T-helper 17 cell (primary cell): ENCODE measurements at places on chromosomes 1 and 21. TPM values are rescaled to one million over a fixed set of nuclear protein-coding genes. Genes with fewer than 3 reads are reported as not detected.
A peak's percentile ranks its signal among the peaks of the same experiment; 100 is the strongest.

DNA sequence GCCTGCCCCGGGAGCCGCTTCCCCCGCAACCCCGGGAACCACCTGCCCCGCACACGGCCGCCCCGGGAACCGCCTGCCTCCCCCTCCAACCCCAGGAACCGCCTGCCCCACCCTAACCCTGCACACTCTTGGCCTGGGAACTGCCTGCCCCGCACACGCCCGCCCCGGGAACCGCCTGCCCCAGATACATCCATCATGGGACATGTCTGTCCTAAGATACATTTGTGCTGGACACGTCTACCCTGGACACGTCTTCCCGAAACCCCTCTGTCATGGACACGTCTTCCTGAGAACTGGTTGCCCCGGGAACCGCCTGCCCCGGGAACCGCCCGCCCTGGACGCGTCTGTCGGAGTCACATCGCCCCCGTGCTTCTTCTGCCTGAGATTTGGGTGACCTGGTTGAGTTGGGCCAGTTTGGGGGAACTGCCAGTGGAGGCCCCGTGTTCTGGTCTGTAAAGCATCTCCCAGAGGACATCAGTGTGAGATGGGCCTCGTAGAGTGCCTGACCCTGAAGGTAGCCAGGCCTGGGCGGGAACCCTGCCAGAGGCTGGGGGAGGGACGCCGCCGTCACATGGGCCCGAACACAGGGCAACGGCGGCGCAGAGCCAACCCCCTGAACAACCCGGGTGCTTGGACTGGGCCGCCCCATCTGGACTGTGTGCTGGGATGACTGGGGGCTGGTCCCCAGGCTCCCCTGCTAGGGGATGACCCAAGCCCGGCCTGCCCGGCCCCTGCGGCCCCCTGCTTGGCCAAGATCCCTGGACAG is 3.6 kb downstream of the PERM1 start:
- H3K4me3 ChIP-seq, result peak overlapping the region; percentile 56
- no peak for DNase-seq
- peaks cover 17% of the 10 kb centered on the region for H3K27me3 ChIP-seq
- no peaks in the 10 kb centered on the region for H3K36me3 ChIP-seq

GRCh38 chr1:231838521-231838920 is 211.9 kb downstream of the DISC1 start:
- DNase-seq, result no peak
- no peak overlapping the region for H3K27ac ChIP-seq
- no peaks in the 10 kb centered on the region for H3K27me3 ChIP-seq
- no peak overlapping the region for H3K4me3 ChIP-seq
- H3K36me3 ChIP-seq, result peaks cover 7% of the 10 kb centered on the region

DNA sequence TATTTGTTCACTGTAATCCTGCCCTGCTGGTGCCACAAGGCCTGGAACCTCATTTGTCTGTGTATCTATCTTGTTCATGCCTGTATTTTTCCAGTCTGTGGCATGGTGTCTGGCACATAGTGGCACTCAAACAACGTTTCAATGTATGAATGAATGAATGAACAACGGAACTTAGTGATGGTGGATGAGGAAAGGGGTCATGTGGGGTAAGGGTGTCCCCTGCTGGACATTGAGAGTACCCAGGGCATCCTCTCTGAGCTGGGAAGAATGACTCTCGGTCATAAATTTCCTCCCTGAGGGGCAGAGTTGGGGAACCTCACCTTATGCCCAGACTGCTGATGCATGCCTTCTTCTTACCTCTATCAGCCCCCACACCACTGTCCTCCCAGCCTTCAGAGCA is 18.9 kb upstream of the ZNF683 start:
- DNase-seq, result no peak
- no peaks in the 10 kb centered on the region for H3K27me3 ChIP-seq

DNA sequence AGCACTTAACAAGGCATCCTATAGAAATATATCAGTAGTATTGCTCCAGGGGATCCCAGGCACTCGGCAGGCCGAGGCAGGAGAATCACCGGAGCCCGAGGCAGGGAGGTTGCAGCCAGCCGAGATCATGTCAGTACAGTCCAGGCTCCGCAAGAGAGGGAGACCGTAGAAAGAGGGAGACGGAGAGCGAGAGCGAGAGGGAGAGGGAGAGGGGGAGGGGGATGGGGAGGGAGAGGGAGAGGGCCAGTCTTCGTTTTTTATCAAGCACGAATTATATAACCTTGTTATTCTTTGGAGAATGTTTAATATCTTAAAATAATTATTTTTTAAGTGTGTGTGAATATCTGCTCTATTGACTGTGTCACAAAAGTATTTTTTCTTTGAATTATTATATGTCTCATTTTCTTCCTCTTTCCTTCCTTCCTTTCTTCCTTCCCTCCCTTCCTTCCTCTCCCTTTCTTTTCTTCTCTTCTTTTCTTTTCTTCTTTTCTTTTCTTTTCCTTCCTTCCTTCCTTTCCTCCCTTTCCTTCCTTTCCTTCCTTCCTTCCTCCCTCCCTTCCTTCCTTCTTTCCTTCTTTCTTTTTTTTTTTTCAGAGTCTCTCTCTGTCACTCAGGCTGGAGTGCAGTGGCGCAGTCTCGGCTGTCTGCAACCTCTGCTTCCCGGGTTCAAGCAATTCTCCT is 233.7 kb downstream of the SRGAP2C start:
- no peaks in the 10 kb centered on the region for H3K36me3 ChIP-seq
- peak overlapping the region; percentile 56 for H3K27ac ChIP-seq
- no peak for DNase-seq
- peaks cover 7% of the 10 kb centered on the region for H3K4me1 ChIP-seq
- H3K27me3 ChIP-seq, result no peaks in the 10 kb centered on the region

DNA sequence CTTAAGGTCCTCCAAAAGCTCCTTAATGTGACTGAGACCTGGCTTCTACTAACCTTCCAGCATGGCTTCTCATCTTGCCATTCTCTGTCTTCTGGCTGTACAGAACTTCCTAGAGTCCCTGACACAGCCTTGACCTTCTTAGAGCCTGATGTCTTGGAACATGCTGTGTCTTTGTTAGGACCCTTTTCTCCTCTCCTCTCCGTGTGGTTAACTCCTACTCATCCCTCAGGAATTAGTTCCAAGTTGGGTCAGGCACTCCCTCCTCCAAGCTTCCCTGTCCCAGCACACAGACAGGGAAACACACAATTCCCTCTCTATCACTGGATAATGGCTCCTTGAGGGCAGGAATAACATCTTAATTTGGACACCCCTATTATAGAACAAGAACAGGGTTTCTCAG is 275.4 kb upstream of the USP24 start:
- DNase-seq, result no peak
- no peak overlapping the region for H3K27ac ChIP-seq
- no peak overlapping the region for H3K4me3 ChIP-seq

- H3K36me3 ChIP-seq, result no peaks in the 10 kb centered on the region
- H3K4me3 ChIP-seq, result peak within 1 kb of the TSS; percentile 73
- peak within 1 kb of the TSS; percentile 83 for H3K27ac ChIP-seq
- no peaks in the 10 kb centered on the region for H3K27me3 ChIP-seq
- peaks cover 8% of the 10 kb centered on the region for H3K4me1 ChIP-seq
These were observed at the start of gene FMO4 for GRCh38 chr1:171313835-171314320. Gene FMO4 (plus strand): TSS chr1:171314183. CDS start chr1:171319826, 5,643 bp downstream.

- DNase-seq, result no peak
- H3K27me3 ChIP-seq, result peaks cover 30% of the 10 kb centered on the region
- H3K27ac ChIP-seq, result no peak overlapping the region
- H3K36me3 ChIP-seq, result peaks cover 2% of the 10 kb centered on the region
- peaks cover 2% of the 10 kb centered on the region for H3K4me1 ChIP-seq
These were observed 48.8 kb upstream of the MAN1A2 start for GRCh38 chr1:117318426-117318825.

- no peak for DNase-seq
- H3K4me3 ChIP-seq, result no peak overlapping the region
- H3K36me3 ChIP-seq, result peaks cover 16% of the 10 kb centered on the region
- H3K4me1 ChIP-seq, result peaks cover 3% of the 10 kb centered on the region
- no peak overlapping the region for H3K27ac ChIP-seq
- H3K27me3 ChIP-seq, result no peaks in the 10 kb centered on the region
These were observed 12.8 kb upstream of the ASCL5 start for GRCh38 chr1:201139756-201140155.

DNA sequence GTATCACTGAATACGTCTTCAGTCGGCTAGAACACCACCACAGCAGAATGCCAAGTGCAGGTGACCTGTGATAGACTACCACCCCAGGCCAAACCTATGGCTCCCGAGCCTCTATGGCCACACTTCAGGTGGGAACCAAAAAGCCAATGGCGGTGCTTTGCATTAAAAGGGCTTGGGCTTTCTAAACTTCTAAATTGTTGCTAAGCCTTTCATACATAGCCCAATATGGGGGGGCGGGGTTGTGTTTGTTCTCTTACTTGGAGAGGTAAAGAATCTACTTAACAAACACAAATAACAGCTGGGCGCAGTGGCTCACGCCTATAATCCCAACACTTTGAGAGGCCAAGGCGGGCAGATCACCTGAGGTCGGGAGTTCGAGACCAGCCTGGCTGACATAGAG is 19.7 kb downstream of the USP48 start:
- no peaks in the 10 kb centered on the region for H3K36me3 ChIP-seq
- peaks cover 33% of the 10 kb centered on the region for H3K4me1 ChIP-seq
- DNase-seq, result no peak
- no peaks in the 10 kb centered on the region for H3K27me3 ChIP-seq

- no peak for DNase-seq
- H3K27me3 ChIP-seq, result peaks cover 35% of the 10 kb centered on the region
- no peaks in the 10 kb centered on the region for H3K36me3 ChIP-seq
These were observed 29.3 kb downstream of the BATF3 start for GRCh38 chr1:212670301-212670700.

- H3K27ac ChIP-seq, result no peak overlapping the region
- H3K36me3 ChIP-seq, result no peaks in the 10 kb centered on the region
- peaks cover 40% of the 10 kb centered on the region for H3K27me3 ChIP-seq
These were observed 8.1 kb upstream of the EPHB2 start for GRCh38 chr1:22702296-22703085.

- DNase-seq, result no peak
- peak overlapping the region; percentile 65 for H3K27ac ChIP-seq
- H3K27me3 ChIP-seq, result no peaks in the 10 kb centered on the region
- peak overlapping the region; percentile 95 for H3K4me3 ChIP-seq
- H3K36me3 ChIP-seq, result no peaks in the 10 kb centered on the region
These were observed 4.3 kb downstream of the RUSC1 start for GRCh38 chr1:155324717-155325602.

GRCh38 chr1:168343566-168343965 is 62.9 kb downstream of the TBX19 start:
- DNase-seq, result no peak

DNA sequence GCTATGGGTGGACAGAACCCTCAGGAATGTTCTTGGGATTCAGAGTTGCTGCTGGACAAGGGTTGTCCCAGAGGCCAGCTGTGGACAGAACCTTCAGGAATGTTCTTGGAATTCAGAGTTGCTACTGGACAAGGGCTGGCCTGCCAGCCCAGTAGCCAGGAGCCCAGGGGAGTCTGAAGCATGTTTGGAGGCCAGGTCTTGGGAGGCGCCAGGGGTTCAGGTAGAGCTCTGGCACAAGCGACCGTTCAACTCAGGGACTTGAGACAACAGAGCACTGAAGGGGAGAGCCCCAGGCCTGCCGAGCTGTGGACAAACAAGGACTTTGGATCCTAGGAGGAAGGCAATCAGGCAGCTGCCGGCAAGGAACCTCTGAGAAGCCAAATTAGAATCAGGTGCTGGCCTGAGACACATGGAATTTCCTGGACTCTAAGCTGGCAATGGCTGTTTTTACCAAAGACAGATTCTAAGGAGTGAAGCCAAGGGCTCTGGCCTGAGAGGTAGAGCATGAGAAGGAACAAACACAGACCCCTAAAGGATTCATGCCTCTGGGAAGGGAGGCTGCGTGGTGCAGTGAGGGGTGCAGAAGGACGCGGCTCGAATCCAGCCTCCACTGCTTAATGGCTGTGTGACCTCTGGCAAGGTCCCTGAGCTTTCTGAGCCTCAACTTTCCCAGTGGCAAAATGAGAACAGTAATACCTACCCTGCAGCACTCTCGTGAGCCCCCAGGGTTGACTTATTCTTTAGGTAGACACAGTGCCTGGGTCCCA is 13.4 kb downstream of the PLA2G5 start:
- DNase-seq, result no peak
- H3K27ac ChIP-seq, result no peak overlapping the region
- peaks cover 57% of the 10 kb centered on the region for H3K27me3 ChIP-seq
- H3K36me3 ChIP-seq, result peaks cover 2% of the 10 kb centered on the region
- no peak overlapping the region for H3K4me3 ChIP-seq

- H3K4me3 ChIP-seq, result no peak overlapping the region
- H3K4me1 ChIP-seq, result peaks cover 6% of the 10 kb centered on the region
- H3K27me3 ChIP-seq, result peaks cover 35% of the 10 kb centered on the region
- no peak for DNase-seq
These were observed 27.3 kb downstream of the CLIC6 start for GRCh38 chr21:34696121-34696520.

DNA sequence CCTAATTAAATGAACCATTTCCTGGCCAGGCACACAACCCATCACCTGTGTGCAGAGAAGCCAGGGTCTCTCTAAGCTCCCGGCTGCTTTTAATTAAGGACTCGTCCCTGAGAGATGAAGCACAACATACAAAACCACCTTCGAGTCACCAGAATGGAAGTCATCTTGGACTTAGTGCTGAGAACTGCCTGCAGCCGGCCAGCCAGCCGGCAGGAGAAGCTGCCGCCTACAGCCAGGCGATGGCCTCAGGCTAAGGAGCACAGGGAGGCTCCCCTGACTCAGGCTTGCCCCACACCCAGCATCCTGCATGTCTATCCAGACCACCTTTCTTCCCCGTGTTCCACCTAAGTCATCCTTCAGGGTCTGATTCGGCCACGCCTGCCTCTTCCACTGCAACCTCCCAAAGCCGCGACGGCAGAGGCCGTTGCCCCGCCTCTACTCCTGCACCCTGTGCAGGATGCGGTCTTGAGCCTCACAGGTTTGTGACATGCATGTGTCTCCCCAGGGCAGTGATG is 83.6 kb downstream of the SLC66A1 start:
- H3K4me1 ChIP-seq, result peaks cover 49% of the 10 kb centered on the region
- no peaks in the 10 kb centered on the region for H3K36me3 ChIP-seq
- H3K27ac ChIP-seq, result peak overlapping the region; percentile 94
- H3K4me3 ChIP-seq, result no peak overlapping the region

The TPTE gene
- total RNA-seq, result not detected

The GIPC2 gene
- total RNA-seq, result 0.17 TPM

The ACKR1 gene
- not detected for total RNA-seq

The TNNT2 gene
- total RNA-seq, result not detected

The TSACC gene
- total RNA-seq, result 0.40 TPM

The SPRR1A gene
- not detected for total RNA-seq

The SLC9C2 gene
- not detected for total RNA-seq
